ENCODE measurements at places on chromosomes 11 and 22. TPM values are rescaled to one million over a fixed set of nuclear protein-coding genes. Genes with fewer than 3 reads are reported as not detected.

Gene SMC1B
- not detected for total RNA-seq

Gene SOX6
- total RNA-seq, result 2.5 TPM

Gene DKK3
- 85.4 TPM for total RNA-seq

Gene C11orf91
- total RNA-seq, result not detected

Gene XPNPEP3
- 14.8 TPM for total RNA-seq

Gene PAX6
- total RNA-seq, result 2.1 TPM

Gene GPHA2
- not detected for total RNA-seq

Gene DNAJB7
- total RNA-seq, result not detected

Gene BLID
- total RNA-seq, result not detected

Gene MPPED2
- total RNA-seq, result not detected

Gene MLC1
- not detected for total RNA-seq

Gene PCNX3
- 38.1 TPM for total RNA-seq

Gene TMEM121B
- total RNA-seq, result not detected

Gene OR2AG1
- total RNA-seq, result not detected

Gene CFAP300
- 3.0 TPM for total RNA-seq

Gene CDC42EP1
- total RNA-seq, result 14.4 TPM

Gene FAM76B
- total RNA-seq, result 25.2 TPM

Gene BIK
- 22.9 TPM for total RNA-seq

Gene ANAPC15
- 29.9 TPM for total RNA-seq

Gene BEST1
- total RNA-seq, result 2.4 TPM

Gene RAB3IL1
- 2.0 TPM for total RNA-seq

Gene SNX32
- total RNA-seq, result 0.68 TPM

Gene OR52I1
- total RNA-seq, result not detected

Gene MRGPRX4
- not detected for total RNA-seq

Gene DCDC1
- not detected for total RNA-seq

Gene CAPN5
- 2.1 TPM for total RNA-seq

Gene TREH
- not detected for total RNA-seq

Gene MIAT
- 0.57 TPM for total RNA-seq

Gene OR56A4
- total RNA-seq, result not detected

Gene PRAME
- not detected for total RNA-seq

Gene GGT5
- under 0.01 TPM for total RNA-seq

Gene DDX10
- total RNA-seq, result 37.7 TPM

Gene KDM4E
- total RNA-seq, result not detected

Gene C1QTNF4
- not detected for total RNA-seq

Gene PHOX2A
- total RNA-seq, result not detected

Gene SLC22A6
- total RNA-seq, result not detected

Gene IGSF9B
- 0.34 TPM for total RNA-seq

Gene GDPD5
- under 0.01 TPM for total RNA-seq

Gene TTC28
- 9.8 TPM for total RNA-seq

Gene ZNF214
- 2.1 TPM for total RNA-seq

Gene OR5T3
- not detected for total RNA-seq

Data from nasal cavity respiratory epithelium epithelial cell of viscerocranial mucosa (primary cell).